ENCODE measurements at places on chromosomes 7 and 10.
A peak's percentile ranks its signal among the peaks of the same experiment; 100 is the strongest.

GRCh38 chr7:105101864-105102263 is 87.9 kb downstream of the KMT2E start:
- no peak for DNase-seq

DNA sequence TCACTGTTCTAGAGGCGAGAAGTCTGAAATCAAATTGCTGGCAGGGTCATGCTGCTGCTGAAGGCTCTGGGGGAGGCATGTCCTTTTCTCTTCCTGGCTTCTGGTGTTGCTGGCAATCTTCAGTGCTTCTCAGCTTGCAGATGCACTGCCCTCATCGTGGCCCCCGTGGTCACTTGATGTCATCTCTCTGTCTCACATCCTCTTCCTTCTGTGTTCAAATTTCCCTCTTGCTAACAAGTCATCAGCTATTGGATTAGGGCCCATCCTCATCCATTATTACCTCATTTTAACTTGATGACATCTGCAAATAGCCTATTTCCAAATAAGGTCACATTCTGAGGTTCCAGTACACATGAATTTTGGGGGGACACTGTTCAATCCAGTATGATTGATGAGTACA is 36.6 kb upstream of the SRGN start:
- DNase-seq: no peak

DNA sequence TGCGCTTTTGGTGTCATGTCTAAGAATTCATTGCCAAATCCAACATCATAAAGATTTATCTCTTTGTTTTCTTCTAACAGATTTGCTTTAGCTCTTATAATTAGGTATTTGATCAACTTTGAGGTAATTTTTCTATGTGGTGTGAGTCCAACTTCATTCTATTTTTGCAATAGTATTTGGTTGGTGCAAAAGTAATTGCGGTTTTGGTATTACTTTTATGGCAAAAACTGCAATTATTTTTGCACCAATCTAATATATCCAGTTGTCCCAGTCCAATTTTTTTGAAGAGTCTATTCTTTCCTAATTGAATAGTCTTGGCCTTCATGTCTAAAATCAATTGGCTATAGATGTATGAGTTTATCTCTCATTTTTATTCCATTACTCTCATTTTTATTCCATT is 535.5 kb downstream of the ATRNL1 start:
- no peak for DNase-seq

DNA sequence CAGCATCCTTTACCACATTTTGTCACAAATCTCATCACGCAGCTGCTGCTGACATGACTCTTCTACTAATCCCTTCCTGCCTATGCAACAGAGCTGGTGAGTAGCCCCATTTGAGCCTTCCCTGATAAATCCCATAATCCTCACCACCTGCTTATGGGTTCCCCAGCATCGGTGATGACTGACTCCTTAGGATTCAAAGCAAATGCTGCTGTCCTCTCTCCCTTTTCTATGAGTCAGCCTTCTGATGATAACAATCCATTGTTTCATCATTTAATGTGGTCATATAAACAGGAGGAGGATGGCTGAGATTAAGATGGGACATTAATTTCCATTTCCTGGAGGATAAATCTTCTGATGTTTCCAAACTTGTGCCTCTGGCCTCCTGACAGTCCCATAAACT is 73.4 kb downstream of the SORCS1 start:
- no peak for DNase-seq

- DNase-seq: no peak
Observed at GRCh38 chr7:6116211-6116610, 85.0 kb downstream of the ANKRD61 start.

- DNase-seq: no peak
Observed at GRCh38 chr10:8193546-8193945, 139.1 kb downstream of the GATA3 start.

GRCh38 chr7:138238734-138239659 is 162.7 kb downstream of the AKR1D1 start:
- no peak for DNase-seq

DNA sequence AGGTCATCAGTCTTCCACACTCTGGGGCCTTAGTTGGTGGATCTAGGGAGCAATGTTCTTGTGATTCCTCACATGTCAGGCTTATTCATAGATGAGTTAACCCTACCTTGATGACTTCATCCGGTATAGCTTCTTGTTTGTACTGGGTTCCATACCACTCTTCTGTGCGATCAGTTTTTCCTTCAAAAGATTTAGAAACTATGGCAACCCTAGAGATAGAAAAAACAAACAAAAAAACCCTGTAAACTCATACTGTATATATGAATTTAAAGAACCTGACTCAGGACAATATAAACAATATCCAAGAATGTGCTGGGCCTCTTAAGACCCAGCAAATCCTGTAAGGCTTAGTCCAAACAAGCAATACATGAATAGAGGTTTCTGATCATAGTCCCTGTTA is 83.5 kb downstream of the IDE start:
- no peak for DNase-seq

- DNase-seq: no peak
Observed at GRCh38 chr7:76051840-76052239, 3.9 kb downstream of the MDH2 start.

- no peak for DNase-seq
Observed at GRCh38 chr10:83963446-83963845, 175.9 kb upstream of the GHITM start.

- DNase-seq: no peak
Observed at GRCh38 chr10:12689893-12690292, 311.6 kb downstream of the CCDC3 start.

DNA sequence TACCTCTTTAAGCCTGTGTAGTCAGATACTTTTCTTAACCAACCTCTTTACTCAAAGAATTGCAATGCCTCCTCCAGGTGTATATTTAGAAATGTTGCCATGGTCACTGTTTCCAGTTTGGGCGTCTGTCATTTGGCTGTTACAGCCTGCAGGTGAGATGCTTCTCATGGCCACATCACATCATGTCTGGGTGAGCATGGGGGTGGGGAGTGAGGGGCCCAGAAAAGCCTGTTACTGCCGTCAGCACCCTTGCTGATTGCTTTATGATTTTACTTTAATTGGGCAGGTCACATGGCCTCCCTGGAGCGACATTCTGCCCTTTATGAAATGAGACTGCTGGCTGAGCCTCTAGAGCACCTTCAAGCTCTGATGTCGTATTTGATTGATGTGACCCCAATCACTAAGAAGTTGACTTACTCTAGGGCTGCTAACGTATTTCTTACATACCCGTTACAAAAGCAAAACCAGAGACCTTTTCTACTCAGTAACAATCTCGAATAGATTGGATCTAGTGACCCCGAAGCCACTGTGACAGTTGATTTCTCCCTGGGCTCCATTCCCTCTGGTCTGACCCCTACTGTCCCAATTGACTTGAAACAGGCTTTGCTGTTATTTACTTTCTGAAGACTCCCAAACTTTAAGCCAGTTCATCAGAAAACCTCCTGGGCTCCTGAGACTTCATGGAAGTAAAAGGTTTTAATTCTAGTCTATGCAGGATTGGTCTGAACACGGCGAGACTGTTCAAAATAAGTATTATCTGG is 60.7 kb downstream of the OTUD1 start:
- DNase-seq: no peak

DNA sequence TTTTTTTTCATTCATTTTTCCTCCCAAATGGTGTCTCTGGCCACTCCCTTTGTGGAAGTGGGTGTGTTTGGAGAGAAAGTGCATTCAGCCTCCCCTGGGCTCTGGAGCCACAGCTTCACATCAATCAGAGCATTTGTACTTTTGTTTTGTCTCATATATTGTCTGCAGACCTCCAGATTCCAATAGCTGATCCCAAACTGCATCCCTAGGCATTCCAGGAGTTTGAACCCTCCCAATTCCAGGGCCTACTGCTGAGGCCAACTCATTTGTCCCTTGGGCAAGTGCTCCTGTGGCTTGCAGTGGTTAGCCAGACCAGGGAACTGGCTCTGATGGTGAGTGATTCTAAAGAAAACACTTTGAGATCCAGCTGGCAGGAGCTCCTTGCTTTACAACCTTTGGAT is 163.3 kb downstream of the IPMK start:
- DNase-seq: no peak

GRCh38 chr7:159238541-159238940 is 93.9 kb upstream of the VIPR2 start:
- DNase-seq: no peak

GRCh38 chr10:48652344-48652743 is 32.3 kb upstream of the WDFY4 start:
- no peak for DNase-seq

DNA sequence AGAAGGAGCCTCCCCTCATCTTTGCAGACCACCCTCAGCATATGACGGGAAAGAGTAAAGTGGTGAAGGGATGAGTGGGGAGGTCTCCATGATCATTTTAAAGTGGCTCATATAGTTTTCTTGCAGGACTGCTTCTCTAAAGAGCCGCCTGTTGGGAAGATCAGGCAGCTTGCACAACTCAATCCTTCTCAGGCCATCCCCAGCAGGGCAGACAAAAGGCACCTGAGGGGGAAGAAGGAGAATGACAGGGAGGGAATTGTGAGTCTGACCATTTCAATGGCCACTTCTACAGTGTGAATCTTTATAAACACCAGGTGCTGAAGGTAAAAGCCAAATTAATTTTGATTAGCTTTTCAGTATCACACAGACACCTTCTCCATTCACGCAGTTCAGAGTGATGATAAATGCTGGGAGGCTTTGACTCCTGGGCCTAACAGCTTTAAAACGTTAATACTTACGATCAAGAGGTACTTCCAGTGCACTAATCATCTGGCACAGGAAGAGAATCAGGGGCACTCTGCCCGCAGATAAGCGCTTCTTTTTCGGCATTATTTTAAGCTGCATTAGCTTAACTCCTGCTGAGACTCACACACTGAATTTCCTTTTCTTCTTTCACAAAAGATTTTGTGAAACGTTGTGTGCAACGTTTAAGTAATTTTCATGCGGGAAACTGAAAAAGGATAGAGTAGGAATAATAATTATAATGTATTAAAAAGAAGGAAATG is 109.5 kb upstream of the LAMB4 start:
- peak; percentile 46 for DNase-seq

- no peak for DNase-seq
Observed at GRCh38 chr10:29710128-29710527, 75.4 kb upstream of the SVIL start.

- DNase-seq: no peak
Observed at GRCh38 chr10:97307866-97308780, 10.9 kb upstream of the FRAT1 start.

DNA sequence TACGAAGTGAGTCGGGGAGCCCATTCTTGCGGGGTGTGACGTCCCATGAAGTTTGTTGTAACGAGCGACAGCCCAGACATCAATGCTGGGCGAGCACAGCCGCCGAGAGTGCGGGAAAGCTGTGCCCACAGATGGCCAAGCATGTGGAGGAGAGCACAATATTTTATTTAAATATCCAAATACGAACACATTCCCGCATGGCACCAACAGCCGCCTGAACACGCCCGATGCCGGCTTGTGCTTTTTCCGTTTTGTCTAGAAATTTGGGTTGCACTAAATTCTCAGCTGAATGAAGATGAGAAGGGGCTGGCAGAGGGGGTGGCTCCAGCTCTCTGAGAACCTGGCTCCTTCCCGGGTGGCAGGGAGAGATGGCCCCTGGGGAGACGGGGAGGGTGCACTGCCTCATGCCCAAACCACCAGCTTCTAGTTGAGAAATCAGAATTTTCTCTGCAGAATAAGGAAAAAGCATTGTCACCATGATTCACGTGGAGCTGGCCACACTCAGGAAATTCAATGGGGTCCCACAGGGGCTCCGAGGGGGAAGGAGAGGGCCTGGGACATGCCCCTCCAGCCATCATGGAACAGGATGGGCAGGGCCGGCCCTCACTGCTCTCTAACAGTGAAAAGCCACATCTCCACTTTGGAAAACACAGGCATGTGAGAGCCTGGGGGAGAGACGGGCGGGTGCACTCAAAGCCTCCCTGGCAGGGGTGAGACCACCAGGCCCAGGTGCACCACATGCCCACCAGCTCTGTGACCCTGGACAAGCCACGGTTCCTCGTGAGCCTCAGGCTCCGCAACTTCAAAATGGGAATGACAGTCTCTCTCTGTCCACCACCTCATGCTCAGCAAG is 48.3 kb downstream of the EBF3 start:
- DNase-seq: no peak

DNA sequence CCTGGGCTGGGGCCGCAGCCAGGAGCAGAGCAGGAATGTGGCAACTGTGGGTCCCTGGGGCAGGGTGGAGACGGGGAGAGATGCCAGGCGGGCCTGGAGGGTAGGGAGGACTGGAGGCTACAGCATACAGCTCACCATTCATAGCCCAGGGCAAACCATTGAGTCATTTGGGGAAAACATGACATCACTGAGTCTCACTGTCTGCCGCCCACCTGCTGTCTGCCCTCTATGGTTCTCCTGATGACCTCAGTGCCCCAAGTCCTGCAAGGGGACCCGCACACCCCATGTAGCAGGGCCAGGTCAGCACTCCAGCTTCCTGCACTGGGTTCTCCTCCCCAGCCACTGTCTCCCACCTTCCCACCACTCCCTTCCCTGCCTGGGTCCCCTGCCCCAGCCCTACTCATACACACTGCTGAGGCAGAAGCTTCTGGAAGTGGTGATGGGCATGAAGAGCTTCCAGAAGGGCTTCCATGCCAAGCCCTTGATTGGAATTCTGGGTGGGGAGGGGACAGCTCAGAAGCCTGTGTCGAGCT is 10.4 kb downstream of the CHST3 start:
- DNase-seq: no peak

Data from NCI-H1436 treated with DMSO at 0.1 percent for 48 hours (cell line).